ENCODE measurements at places on chromosomes 1 and 21.

- no peak for DNase-seq
Measured at GRCh38 chr1:55777545-55777944, 562.4 kb upstream of the USP24 start.

GRCh38 chr1:157495285-157495684 is 57.0 kb downstream of the FCRL5 start:
- DNase-seq: no peak

GRCh38 chr21:43809853-43810504 is 20.6 kb downstream of the RRP1 start:
- DNase-seq: no peak

DNA sequence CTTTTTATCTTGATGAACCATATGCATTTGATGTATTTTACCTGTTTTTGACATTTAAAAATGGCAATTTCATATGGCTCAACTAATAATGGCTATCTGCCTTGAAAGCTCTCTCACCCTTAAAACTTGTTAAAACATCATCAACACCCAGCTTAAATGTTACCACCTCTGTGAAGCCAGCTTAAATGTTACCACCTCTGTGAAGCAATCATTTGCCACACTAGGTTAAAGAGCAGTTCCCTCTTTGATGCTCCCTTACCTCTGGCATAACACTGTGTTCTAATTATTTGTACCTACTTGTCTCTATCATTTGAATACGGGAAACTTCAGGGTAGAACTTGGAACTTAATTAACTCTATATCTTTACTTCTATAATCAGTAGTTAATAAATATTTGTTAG is 182.0 kb downstream of the LHX8 start:
- DNase-seq: no peak

DNA sequence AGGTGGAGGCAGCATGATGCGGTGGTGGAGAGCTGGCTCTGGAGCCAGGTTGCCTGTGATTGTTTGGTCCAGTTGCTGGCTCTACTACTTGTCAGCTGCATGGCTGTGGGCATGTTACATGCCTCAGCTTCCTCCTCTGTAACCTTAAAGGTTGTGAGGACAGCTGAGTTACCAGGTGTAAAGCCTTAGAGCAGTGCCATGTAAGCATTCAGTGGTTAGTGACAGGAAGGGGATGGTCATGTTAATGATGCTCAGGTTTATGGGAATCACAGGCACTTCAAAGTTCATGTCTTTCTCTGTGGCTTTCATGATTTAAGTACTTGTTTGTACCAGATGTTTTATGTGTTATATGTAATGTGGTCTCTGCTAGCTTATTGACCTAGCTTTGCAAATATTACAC is 32.6 kb downstream of the PTGFRN start:
- DNase-seq: no peak

DNA sequence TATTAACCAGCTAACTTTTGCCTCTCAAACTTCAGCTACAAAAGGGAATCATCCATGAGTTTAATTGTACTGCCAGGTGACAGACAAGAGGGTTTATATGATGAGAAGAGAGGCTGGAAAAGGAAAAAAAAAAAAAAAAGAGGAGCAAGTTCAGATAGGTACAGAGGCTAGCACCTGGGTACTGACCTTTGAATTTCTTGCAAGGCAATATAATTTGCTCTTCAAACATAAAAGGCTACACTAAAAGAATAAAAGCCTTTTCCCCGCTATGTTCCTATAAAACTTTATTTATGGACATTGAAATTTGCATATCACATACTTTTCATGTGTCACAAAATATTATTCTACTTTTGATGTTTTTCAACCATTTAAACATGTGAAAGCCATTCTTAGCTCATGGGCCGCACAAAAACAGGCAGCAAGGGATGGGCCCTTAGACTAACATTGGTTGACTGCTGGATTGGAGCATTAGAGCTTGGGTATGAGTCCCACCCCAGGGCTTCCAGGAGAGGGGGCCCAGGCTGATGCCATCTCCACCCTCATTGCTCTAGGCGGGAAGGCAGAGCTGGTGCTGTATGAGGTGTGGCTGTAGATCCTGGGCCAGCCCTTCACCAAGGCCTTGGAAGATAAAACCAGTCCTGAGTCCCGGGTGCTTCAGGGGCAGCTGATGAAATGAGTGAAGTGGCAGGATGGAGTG is 44.3 kb downstream of the ATP1B1 start:
- DNase-seq: no peak

DNA sequence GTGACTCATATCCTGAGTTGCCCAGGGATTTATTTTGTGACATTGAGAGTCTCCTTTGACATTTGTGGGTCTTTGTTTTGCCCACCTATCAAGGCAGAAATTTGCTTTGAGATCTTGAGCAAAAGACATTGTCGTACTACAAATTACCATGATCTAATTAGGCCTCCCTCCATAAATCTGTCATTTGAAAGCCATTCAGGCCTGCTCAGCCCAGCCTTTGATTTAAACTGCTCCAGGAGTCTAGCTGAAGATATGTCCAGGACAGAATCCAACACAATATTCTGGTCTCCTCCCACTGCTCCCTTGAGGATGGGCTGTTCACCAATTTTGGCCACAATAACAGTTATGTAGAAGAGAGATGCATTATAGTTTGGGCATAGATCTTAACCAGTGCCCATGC is 86.7 kb downstream of the PROX1 start:
- DNase-seq: no peak

- DNase-seq: no peak
Measured at GRCh38 chr1:201753492-201753891, 75.5 kb upstream of the IPO9 start.

Measured in T47D (cell line).